ENCODE measurements at places on chromosomes 2 and 18. TPM values are rescaled to one million over a fixed set of nuclear protein-coding genes. Genes with fewer than 3 reads are reported as not detected.
A peak's percentile ranks its signal among the peaks of the same experiment; 100 is the strongest.

DNA sequence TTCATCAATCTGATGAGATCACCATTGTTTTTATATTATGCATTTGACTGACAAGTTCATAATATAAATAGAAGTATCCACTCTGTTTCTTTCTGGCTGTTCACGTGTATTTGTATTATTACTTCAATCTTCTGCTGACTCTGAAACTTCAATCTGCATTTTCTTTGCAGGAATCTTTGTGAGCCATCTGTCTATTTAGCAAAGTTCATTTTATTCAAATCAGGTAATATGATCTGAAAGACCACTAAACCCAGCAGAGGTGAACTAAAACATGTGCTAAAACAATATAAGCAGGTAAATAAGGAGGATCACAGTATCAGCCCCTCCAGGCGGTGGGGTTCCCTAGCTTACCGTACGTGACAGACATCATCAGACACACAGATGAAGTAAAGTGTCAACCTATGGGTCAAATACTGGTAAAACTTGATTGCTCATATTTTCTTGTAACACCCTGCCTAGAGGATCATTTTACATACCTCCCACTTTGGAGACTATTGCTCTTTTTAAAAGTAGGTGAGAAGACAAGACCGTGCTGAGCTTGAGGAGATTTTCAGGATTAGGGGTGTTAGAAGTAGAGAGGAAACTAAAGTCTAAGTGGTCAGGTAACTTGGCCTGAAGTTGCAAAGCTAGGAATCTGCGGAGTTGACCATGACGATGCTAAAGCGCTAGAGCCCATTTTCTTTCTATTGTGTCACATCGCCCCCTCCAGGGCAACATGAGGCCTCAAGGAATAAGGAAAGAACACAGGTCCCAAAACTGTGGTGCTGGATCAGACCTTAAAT is 9.0 kb downstream of the DTNB start:
- peak; percentile 16 for DNase-seq

DNA sequence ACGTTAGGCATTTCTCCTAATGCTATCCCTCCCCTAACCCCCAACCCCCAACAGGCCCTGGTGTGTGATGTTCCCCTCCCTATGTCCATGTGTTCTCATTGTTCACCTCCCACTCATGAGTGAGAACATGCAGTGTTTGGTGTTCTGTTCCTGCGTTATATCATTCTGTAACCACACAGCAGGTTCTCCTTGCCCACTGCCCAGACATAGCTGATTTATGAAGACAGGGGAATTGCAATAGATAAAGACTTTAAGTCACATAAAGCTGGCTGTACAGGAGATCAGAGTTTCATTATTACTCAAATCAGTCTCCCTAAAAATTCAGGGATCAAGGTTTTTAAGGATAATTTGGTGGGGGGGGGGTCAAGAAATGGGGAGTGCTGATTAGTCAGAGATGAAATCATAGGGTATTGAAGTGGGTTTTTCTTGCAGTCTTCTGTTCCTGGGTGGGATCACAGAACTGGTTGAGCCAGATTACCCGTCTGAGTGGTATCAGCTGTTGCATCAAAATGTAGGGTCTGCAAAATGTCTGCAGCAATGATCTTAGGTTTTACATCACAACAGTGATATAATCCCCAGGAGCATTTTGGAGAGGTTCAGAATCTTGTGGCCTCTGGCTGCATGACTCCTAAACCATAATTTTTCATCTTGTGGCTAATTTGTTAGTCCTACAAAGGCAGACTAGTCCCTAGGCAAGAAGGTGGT is 392.1 kb upstream of the KCNJ3 start:
- DNase-seq, result no peak

DNA sequence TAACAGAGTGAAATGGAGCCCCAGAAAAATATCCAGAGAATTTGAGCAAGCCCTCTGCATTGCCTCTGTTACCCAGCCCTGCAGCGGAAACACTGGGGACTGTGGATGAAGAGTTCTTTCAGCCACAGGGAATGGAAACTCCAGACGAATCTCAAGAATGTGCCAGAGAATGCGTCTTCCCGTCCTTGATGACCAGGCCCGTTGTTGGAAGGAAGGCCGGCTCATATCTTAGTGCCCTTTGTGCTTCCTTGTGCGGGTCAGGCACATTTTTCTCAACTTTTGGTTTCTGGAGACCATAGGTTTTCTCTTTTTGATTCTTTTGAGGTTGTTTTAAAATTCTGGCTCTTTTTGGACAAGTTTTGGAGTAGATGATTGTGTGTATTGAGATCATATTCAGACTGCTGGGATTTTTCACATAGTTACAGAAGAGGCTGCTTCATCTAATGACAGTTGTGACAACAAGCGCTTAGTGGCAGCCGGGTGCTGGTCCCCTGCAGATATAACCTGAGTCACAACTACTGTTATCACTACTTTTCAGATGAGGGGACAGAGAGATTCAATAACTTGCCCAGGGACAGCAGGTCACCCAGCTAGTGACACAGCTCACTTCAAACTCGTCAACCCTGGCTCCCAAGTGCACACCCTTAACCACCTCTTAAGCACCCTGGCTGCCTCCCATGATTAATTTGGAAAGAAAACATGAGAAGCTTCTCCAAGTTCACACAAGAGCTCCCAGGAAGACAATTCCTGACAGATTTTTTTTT is 15.7 kb downstream of the MAL start:
- no peak for DNase-seq

GRCh38 chr18:38940475-38940862 is 1374.9 kb upstream of the CELF4 start:
- DNase-seq, result no peak

- DNase-seq, result no peak
Measured at GRCh38 chr2:69604026-69604678, 39.4 kb downstream of the AAK1 start.

- no peak for DNase-seq
Measured at GRCh38 chr2:233810385-233810784, 32.3 kb downstream of the MROH2A start.

DNA sequence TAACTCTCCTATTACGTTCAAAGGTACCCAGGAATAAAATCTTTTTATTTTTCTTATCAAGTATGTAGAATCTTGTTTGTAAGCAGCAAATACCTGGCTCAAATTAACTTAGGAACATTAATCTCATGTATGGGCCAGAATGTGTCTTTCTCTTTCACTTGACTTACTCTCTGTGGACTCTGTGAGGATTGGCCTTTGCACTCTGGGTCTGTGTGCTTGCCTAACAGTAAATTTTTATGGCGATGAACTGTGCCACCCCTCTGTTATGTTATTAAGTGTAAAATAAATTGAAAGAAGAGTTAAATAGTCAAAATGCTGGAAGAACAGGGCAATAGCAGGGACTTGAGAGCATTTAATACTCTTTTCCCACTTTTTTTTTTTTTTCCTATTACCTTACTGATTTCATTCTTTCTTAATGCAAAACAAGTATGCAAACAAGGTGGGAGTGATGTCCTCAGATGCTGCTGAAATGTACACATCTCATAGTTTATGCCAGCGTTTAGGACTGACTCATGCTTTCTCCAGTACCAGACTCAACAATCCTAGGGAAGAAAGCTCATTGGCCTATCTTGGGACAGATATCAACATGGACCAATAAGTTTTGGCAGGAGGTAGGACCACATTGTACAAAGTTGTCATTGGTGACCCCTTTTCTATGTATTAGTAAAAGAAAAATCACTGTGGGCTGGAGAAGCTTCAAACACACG is 25.5 kb downstream of the LYPD6 start:
- DNase-seq, result no peak

DNA sequence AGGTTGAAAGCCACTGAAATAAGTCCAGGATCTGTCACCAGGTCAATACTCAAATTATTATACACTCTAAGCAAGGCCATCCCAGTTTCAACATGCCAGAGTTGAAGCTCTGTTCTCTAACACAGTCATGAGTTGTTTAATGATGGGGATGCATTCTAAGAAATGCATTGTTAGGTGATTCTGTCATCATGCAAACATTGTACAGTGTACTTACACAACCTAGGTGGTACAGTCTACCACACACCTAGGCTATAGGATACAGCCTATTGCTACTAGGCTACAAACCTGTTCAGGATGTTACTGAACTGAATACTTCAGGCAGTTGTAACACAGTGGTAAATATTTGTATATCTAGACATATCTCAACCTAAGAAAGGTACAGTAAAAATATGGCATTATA is 162.2 kb downstream of the BAZ2B start:
- no peak for DNase-seq

DNA sequence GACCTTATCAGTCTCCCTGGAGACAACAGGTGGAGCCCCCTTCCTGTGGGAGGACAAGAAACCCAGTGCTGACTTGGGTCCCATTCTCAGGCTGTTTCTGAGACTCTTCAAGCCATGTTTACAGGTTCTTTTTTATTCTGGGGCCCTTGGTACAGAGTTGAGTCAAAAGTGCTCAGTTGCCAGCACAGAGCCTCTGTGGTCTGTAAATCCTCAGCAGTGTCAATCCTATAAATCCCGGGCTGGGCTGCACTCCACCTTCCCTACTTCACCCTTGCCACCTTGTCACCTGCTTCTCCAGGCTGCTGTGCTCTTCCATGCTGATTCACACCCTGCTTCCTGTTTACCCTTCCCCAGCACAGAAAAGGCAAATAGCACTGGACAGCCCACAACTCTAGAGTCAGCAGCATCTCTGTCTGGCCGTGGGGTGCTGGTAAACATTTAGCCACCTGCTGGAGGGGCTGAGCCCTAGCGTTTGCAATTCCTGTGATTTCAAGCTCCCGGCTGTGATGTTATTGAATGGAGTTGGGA is 74.7 kb downstream of the TNFRSF11A start:
- DNase-seq, result no peak

DNA sequence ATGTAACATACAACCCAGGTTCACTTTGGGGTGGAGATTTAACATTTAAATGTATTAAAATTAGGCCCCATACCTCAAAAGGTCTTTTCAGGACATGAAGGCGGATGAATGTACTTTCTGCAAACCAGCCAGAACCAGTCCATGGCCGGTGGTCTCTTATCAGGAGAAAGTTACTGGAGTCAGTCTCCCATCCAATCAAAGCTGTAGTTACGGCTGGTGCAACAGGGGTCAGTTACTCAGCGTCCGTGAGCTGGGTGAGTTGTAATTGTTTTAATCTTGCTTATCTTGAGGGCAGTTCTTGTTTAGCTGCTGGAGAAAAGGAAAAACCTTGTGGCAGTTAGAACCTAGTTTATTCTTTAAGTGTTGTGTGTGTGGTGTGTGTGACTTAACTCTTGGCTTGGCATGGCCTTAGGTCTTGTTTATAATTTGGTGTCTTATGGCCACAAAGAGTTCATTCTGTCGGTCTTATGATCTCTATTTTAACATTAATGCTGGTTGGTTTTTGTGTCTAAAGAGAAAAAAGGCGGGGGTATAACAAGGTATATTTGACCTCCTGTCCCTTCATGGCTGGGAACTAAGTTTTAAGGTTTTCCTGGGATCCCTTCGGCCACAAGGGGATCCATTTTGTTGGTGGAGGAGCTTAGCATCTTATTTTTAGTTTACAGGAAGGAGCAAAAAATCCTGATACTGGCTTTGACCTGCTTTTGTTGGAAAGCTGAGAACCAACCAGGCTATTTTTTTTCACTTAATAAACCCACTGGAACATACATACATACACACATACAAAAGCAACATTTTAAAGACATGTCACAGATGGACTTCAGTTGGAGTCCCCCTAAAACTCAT is 143.5 kb upstream of the NCK2 start:
- DNase-seq, result no peak

- no peak for DNase-seq
Measured at GRCh38 chr2:75932996-75933395, 222.3 kb upstream of the GCFC2 start.

GRCh38 chr18:79552140-79552631 is 127.4 kb upstream of the CTDP1 start:
- no peak for DNase-seq

DNA sequence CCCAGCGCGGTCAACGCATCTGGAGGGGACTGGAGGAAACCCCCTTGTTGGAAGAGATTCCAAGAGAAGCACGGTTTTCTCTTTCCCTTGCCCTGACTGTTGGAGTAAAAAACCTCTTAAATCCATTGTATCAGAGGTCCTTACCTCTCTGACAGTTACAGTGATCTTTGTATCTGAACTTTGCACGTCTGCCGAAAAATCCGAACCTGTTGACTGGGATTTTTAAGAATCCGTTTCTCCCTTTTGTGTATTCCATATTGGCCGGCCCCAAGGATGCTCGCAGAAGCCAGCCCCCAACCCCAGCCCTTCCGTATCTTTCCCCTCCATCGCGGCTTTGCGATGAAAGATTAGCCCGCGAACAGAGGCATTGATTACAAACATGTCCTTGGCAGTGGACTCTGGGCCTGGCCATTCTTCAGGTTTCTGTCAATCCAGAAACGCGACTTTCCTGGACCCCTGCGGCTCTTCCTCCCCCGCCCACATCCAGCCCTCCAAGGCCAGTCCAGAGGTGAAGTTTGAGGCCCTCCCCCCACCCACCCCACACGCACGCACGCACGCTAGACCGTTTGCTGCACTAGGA is 4.6 kb upstream of the DLX1 start:
- DNase-seq, result no peak

DNA sequence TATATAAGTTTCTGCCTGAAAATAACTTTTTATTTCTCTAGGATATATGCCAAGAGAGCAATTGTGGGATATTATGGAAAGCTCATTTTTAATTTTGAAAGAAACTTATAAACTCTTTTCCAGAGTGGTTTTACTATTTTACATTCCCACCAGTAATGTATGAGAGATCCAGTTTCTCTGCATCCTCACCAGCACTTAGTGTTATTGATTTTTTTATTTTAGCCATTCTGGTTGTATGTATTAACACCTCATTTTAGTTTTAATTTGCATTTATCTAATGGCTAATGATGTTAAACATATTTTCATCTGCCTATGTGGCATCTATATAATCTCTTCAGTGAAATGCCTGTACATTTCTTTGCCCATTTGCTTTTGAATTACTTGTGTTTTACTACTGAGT is 597.7 kb upstream of the RAB6C start:
- no peak for DNase-seq

- DNase-seq, result no peak
Measured at GRCh38 chr2:218879776-218880101, 913 bp upstream of the WNT10A start.

DNA sequence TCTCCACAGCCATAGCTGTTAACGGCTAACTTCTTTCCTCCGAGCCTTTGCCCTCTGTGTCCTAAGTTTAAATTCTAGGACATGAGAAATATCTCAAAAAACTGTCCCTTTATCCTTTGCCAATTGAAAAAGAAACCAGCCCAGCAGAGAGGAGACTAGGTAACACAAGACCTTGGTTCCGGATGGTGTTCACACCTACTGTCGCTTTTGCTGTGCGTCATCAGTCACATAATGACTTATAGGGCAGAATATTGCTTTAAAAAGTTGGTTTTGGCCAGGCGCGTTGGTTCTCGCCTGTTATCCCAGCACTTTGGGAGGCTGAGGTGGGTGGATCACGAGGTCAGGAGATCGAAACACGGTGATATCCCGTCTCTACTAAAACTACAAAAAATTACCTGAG is 66.2 kb downstream of the SP3 start:
- DNase-seq, result no peak

GRCh38 chr2:224041554-224041953 is 2.5 kb upstream of the SERPINE2 start:
- DNase-seq, result no peak

- DNase-seq, result no peak
Measured at GRCh38 chr2:136034629-136035028, 49.2 kb upstream of the DARS1 start.

SIX2 gene
- 3.6 TPM for total RNA-seq

LYG2 gene
- not detected for total RNA-seq

ARL5A gene
- 83.5 TPM for total RNA-seq

MFSD6 gene
- 3.8 TPM for total RNA-seq

IL1R1 gene
- 12.7 TPM for total RNA-seq

NOSTRIN gene
- not detected for total RNA-seq

OXER1 gene
- total RNA-seq, result not detected

CYTIP gene
- not detected for total RNA-seq

CCDC74B gene
- 7.2 TPM for total RNA-seq

CXCR2 gene
- total RNA-seq, result not detected
